ENCODE measurements at places on chromosomes 12 and 14. TPM values are rescaled to one million over a fixed set of nuclear protein-coding genes. Genes with fewer than 3 reads are reported as not detected.
A peak's percentile ranks its signal among the peaks of the same experiment; 100 is the strongest.

Gene PRH2
- not detected for total RNA-seq

Gene PTGER2
- 3.3 TPM for total RNA-seq

Gene IAPP
- total RNA-seq = not detected

Gene TMBIM6
- total RNA-seq = 398 TPM

Gene RNASE3
- total RNA-seq = not detected

Gene KRT74
- total RNA-seq = not detected

Gene GLIPR1L1
- not detected for total RNA-seq

Gene CLEC14A
- 0.29 TPM for total RNA-seq

DNA sequence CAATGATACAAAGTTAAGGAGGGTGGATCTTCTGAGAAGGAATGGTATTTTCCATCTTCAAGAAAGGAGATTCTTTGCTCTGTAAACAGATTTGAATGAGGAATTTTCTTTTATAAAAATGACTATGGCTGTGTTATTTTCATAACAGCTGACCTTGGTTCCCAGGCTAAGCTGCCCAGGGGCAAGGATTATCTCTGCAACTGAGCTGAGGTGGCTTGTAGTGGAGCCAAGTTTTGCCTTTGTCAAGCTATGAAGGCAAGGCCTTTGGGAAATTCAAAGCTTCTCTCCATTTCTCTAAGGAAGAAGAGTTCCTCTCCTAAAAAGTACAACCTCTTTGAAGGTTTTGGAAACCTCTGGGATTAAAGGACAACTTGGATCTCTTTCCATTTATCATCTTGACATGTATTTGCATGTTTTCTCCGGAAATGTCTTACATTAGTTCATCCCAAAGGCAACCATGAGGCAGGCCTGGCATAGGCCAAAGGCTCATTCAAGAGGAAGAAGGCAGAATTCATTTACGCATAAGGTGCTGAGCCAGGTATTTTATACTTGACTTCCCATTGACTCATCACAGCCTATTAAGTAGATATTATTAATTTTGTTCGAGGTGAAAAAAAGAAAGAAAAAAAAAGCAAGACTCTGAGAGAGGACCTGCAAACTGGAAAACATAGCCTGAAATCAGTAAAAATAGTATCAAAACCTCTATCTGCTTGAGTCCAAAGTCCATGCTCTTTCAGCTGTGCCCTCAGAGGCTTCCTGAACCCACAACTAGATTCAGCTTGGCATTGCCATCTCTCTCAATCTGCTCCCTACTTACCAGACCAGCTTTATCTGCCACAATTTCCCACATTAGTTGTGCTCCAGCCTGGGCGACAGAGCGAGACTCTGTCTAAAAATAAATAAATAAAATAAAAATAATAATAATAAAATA is 24.0 kb upstream of the CKAP4 start:
- H3K27me3 ChIP-seq = no peaks in the 10 kb centered on the region
- no peak overlapping the region for H3K4me3 ChIP-seq
- no peak for DNase-seq
- no peaks in the 10 kb centered on the region for H3K36me3 ChIP-seq
- no peak overlapping the region for H3K27ac ChIP-seq
- H3K4me1 ChIP-seq = no peaks in the 10 kb centered on the region

DNA sequence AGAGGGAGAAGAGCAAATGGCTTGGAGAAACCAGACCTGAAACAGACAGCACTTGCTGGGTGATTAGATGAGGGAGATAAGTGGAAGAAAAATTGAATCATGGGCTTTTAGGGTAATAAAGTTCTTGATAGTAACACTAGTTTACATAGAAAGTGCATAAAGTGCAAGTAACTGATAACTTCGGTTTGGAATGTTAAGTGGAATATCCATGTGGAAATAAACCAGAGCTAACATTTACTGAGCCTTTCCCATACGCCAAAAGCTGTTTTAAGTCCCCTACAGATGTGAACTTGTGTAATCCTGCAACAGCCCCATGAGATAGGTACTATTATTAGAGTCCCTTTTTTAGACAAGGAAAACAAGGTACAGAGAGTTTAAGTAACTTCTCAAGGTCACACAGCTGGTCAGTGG is 77.1 kb upstream of the NUDT4 start:
- H3K4me3 ChIP-seq = no peak overlapping the region
- H3K27me3 ChIP-seq = no peaks in the 10 kb centered on the region
- DNase-seq = no peak
- no peak overlapping the region for H3K27ac ChIP-seq
- H3K36me3 ChIP-seq = no peaks in the 10 kb centered on the region
- peaks cover 12% of the 10 kb centered on the region for H3K4me1 ChIP-seq

- H3K4me1 ChIP-seq = no peaks in the 10 kb centered on the region
- H3K27me3 ChIP-seq = no peaks in the 10 kb centered on the region
- H3K36me3 ChIP-seq = no peaks in the 10 kb centered on the region
- DNase-seq = no peak
These were observed 226.8 kb downstream of the SOX5 start for GRCh38 chr12:23722655-23723054.

DNA sequence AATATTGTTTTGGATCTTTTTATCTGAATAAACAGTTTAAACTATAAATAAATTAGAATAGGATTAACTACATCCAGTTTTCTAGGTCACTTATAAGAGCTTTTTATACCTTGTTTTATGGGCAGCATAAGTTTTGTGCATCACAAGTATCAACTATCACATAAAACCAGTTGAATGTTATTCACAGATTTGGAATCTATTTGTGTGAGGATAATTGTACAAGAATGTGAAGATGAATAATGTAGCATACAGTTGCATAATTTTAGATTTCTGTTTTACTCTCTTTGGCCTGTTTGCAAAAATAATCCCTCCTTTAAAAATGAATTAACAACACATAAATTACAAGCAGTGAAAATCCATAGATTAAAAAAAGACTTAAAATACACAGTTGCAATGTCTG is 88.8 kb downstream of the SCFD1 start:
- no peak for DNase-seq
- peak overlapping the region; percentile 1 for H3K27ac ChIP-seq
- H3K4me3 ChIP-seq = no peak overlapping the region
- H3K36me3 ChIP-seq = peaks cover 37% of the 10 kb centered on the region
- H3K27me3 ChIP-seq = no peaks in the 10 kb centered on the region

DNA sequence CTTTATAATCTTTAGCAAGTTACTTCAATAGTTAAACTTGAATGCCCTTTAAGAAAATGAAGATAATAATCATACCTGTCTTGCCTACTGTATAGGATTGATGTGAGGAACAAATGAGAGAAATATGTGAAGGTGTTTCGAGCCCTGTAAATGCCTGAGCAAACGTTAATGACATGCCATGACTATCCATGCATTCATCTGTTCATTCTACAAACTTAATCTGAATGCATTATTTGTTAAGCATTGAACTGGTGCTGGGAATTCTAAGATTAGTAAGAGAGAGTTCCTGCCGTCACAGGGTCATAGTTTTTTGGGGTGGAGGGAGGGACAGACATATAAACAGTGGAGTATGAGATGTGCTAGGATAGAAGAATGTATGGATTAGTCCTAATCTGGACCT is 111.5 kb upstream of the PRICKLE1 start:
- no peak for DNase-seq
- peaks cover 9% of the 10 kb centered on the region for H3K27me3 ChIP-seq
- H3K36me3 ChIP-seq = no peaks in the 10 kb centered on the region
- peaks cover 8% of the 10 kb centered on the region for H3K4me1 ChIP-seq
- H3K4me3 ChIP-seq = no peak overlapping the region
- no peak overlapping the region for H3K27ac ChIP-seq

DNA sequence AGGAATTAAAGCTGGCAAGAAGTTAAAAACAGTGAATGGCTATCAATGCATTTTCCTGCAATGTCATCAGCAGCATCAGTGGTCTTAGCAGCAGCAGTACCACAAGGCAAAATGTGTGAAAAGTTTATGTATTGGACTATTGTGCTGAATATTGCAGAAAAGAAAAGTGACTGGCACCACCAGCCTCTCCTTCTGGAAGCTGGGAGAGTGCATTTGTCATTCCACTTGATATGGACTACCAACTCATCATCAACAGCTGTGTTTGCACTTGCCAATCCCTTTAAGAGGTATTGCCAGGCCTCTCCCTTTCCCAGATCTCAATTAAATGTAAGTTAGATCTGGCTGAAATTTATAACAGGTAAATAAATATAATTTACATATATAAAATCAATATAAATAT is 151.0 kb upstream of the GZMB start:
- H3K4me1 ChIP-seq = no peaks in the 10 kb centered on the region
- no peak for DNase-seq
- H3K27me3 ChIP-seq = no peaks in the 10 kb centered on the region
- no peaks in the 10 kb centered on the region for H3K36me3 ChIP-seq
- H3K4me3 ChIP-seq = no peak overlapping the region

- peaks cover 9% of the 10 kb centered on the region for H3K4me1 ChIP-seq
- no peaks in the 10 kb centered on the region for H3K36me3 ChIP-seq
- H3K27ac ChIP-seq = no peak overlapping the region
- H3K27me3 ChIP-seq = peaks cover 8% of the 10 kb centered on the region
These were observed 724 bp downstream of the GTSF1 start for GRCh38 chr12:54472494-54473262.

- peak overlapping the region; percentile 94 for H3K27ac ChIP-seq
- H3K27me3 ChIP-seq = no peaks in the 10 kb centered on the region
- H3K4me1 ChIP-seq = peaks cover 45% of the 10 kb centered on the region
- peak; percentile 62 for DNase-seq
- H3K36me3 ChIP-seq = no peaks in the 10 kb centered on the region
- peak overlapping the region; percentile 73 for H3K4me3 ChIP-seq
These were observed 682 bp downstream of the FLRT2 start for GRCh38 chr14:85530626-85531025.

DNA sequence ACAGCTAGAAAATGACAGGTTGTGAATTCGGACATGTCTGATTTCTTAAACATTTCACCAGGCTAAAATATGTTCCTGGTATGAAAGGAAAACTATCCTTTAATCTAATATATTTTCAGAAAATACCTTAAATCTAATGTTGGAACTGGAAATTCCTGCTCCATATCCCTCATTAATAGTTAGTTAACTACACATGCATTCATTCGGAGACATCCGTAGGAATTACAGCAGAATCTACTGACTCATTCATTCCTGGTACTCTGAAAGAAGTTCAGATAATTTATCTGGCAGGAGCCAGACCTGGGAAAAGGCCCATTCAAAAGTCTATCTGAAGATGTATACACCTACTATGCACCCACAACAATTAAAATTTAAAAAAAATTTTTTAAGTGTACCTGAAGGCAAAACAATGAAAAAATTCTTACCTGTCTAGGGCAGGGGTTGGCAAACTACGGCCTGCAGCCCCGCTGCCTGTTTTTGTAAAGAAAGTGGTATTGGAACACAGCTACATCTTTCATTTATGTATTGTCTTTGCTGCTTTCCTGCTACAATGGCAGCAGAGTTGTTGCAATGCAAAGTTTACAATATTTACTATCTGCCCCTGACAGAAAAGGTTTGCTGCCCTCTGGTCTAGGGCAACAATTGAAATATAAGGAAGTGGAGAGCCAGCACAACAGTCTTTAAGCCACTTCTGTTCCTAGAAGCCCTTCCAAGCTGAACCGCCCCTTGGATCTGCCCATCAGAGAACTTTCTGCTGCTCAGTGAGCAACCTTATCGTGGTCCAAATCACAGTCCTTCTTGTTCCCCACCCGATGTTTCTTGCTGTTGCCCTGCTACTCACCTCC is 17.9 kb upstream of the NFYB start:
- peaks cover 3% of the 10 kb centered on the region for H3K27me3 ChIP-seq
- H3K4me1 ChIP-seq = no peaks in the 10 kb centered on the region
- H3K27ac ChIP-seq = no peak overlapping the region
- no peaks in the 10 kb centered on the region for H3K36me3 ChIP-seq
- DNase-seq = no peak

- H3K4me1 ChIP-seq = peaks cover 8% of the 10 kb centered on the region
- H3K27me3 ChIP-seq = peaks cover 7% of the 10 kb centered on the region
- H3K27ac ChIP-seq = no peak overlapping the region
- no peak overlapping the region for H3K4me3 ChIP-seq
- no peak for DNase-seq
These were observed 7.7 kb downstream of the KRT83 start for GRCh38 chr12:52313461-52313860.

- peaks cover 3% of the 10 kb centered on the region for H3K27me3 ChIP-seq
- H3K4me1 ChIP-seq = no peaks in the 10 kb centered on the region
- H3K4me3 ChIP-seq = no peak overlapping the region
- no peak overlapping the region for H3K27ac ChIP-seq
These were observed 14.6 kb downstream of the TESC start for GRCh38 chr12:117084405-117085317.

DNA sequence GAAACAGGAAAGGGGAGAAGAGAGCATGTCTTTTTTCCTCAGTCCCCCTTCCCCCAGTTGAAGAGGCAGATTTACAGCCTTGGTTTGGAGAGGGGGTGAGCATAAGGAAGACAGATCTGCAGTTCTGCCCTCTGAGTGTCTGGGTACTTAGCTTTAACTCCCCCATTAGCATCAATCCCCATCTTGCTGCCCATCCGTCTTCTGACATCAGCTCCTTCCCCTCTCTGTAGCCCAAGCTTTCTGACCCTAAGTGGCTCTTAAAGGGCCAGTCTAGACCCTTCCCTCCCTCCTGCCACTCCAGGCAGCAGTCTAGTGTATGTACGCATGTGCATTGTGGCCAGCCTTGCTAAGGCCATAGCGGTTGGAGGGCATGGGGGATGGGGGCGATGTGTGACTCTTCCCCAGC is 7.3 kb downstream of the GPR84 start:
- DNase-seq = peak; percentile 8
- no peaks in the 10 kb centered on the region for H3K27me3 ChIP-seq
- H3K4me3 ChIP-seq = no peak overlapping the region
- no peak overlapping the region for H3K27ac ChIP-seq
- H3K4me1 ChIP-seq = peaks cover 39% of the 10 kb centered on the region

DNA sequence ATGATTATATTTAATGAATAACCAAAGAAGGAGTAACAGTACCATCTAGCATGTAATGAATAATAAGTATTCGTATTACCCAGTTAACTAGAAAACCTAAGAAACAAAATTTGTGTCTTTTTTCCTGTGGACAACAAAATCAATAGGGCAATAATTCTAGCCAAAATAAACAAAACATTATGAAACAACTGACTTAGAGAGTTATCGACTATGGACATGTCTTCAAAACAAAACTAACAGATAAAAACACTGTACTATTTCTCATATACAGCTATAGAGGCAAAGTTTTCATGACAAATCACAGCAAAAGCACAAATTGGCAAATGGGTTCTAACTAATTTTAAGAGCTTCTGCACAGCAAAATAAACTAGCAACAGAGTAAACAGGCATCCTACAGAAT is 224.1 kb downstream of the ALX1 start:
- H3K36me3 ChIP-seq = no peaks in the 10 kb centered on the region
- H3K27me3 ChIP-seq = no peaks in the 10 kb centered on the region
- no peaks in the 10 kb centered on the region for H3K4me1 ChIP-seq
- DNase-seq = no peak
- no peak overlapping the region for H3K4me3 ChIP-seq

- H3K27me3 ChIP-seq = peaks cover 75% of the 10 kb centered on the region
- H3K4me3 ChIP-seq = no peak overlapping the region
- DNase-seq = peak; percentile 95
- no peaks in the 10 kb centered on the region for H3K36me3 ChIP-seq
- H3K27ac ChIP-seq = no peak overlapping the region
- H3K4me1 ChIP-seq = peaks cover 11% of the 10 kb centered on the region
These were observed 8.3 kb downstream of the CISTR start for GRCh38 chr12:53743266-53744129.
